Spinal cord (tissue), 10 donors: ENCODE measurements at places on chromosomes 2 and 18. TPM values are rescaled to one million over a fixed set of nuclear protein-coding genes. Genes with fewer than 3 reads are reported as not detected.

Gene MTCL1
- polyA plus RNA-seq = 24.4 TPM

Gene AMER3
- 11.4 TPM for polyA plus RNA-seq

Gene TTN
- 0.98 TPM for polyA plus RNA-seq

Gene SLC9A2
- 1.5 TPM for polyA plus RNA-seq

Gene AOX1
- polyA plus RNA-seq = 1.2 TPM

Gene YPEL5
- 129 TPM for polyA plus RNA-seq

Gene KIF3C
- polyA plus RNA-seq = 133 TPM

Gene HOXD1
- 5.1 TPM for polyA plus RNA-seq

Gene SP5
- 4.3 TPM for polyA plus RNA-seq

Gene PDCD1
- polyA plus RNA-seq = not detected

Gene TMBIM1
- 21.6 TPM for polyA plus RNA-seq

Gene BMP10
- polyA plus RNA-seq = not detected

Gene PLEKHM3
- 20.2 TPM for polyA plus RNA-seq

Gene SOX11
- polyA plus RNA-seq = 54.2 TPM

Gene BCL11A
- 61.6 TPM for polyA plus RNA-seq

Gene TUBA3E
- polyA plus RNA-seq = not detected

Gene SULT1C4
- 36.6 TPM for polyA plus RNA-seq

Gene FEZ2
- polyA plus RNA-seq = 133 TPM

Gene UGT1A1
- 0.05 TPM for polyA plus RNA-seq

Gene TAF4B
- polyA plus RNA-seq = 1.6 TPM

Gene DSC2
- 2.0 TPM for polyA plus RNA-seq

Gene TMEM37
- polyA plus RNA-seq = 1.6 TPM

Gene NBAS
- 63.3 TPM for polyA plus RNA-seq

Gene IRS1
- 15.7 TPM for polyA plus RNA-seq

Gene KYNU
- polyA plus RNA-seq = 1.1 TPM

Gene INHBB
- 13.2 TPM for polyA plus RNA-seq

Gene CELF4
- polyA plus RNA-seq = 134 TPM

Gene REG3A
- not detected for polyA plus RNA-seq

Gene TCF23
- polyA plus RNA-seq = not detected

Gene AKAIN1
- polyA plus RNA-seq = 2.8 TPM

Gene LOXL3
- polyA plus RNA-seq = 18.8 TPM

Gene AFG3L2
- 44.7 TPM for polyA plus RNA-seq

Gene STRN
- polyA plus RNA-seq = 77.0 TPM

Gene SPDYA
- polyA plus RNA-seq = 3.7 TPM

Gene KCNG2
- 2.2 TPM for polyA plus RNA-seq

Gene CRYBA2
- polyA plus RNA-seq = 0.63 TPM
